ENCODE measurements at places on chromosomes 2 and 18.

DNA sequence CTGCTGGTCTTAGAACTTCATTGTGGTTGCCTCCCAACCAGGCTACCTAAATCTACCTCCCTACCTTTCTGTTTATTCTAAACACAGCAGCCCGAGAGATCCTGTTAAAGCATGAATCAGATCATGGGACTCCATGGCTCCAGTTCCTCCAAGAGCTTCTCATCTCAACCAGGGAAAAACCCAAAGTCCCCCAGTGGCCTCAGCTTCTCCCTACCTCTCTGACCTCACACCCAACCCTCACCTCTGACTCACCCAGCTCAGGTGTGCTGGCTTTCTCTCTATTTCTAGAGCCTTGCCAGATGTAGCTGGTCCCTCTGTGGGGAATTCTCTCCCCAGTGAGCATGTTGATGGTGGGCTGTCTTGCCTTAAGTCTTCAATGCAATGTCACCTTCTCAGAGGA, 93.8 kb upstream of the COPS8 start:
- no peak for DNase-seq

DNA sequence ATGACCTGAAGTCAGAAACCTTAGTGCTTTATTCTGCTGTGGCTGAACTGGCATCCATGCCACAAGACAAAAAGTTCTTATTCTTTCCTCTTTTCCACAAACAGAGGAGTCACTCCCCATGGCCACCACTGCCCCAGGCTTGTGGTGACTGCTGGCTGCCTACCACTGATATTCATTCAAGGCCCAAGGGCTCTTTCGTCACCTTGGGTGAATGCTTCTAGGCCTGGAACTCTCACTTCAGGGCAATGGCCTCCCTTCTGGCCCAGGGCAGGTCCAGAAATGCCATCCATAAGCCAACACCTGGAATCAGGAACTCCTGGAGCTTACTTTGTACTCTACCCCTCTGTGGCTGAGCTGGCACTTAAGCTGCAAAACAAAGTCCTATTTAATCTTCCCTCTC, 109.8 kb downstream of the NAT8 start:
- DNase-seq: no peak

DNA sequence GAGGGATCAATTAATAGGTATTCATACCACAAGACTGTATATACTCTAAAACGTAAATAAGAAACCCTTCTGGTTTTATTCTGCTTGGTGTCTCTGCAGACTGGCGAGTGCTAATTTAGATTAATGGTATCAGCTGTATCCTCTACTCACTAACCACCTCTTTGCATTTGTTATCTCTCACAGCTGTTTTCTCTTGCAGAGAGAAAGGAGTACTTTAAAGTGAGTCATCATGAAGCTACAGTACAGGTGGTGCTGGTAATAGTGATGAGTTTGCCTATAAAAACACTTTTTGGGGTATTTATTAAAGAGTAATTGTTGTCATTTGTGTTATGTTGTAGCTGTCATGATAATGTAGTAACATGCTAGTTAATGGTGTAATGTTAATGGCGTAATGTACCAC, 147.7 kb downstream of the NETO1 start:
- DNase-seq: no peak

GRCh38 chr18:74234326-74235171, 57.2 kb downstream of the CYB5A start:
- peak; percentile 61 for DNase-seq

DNA sequence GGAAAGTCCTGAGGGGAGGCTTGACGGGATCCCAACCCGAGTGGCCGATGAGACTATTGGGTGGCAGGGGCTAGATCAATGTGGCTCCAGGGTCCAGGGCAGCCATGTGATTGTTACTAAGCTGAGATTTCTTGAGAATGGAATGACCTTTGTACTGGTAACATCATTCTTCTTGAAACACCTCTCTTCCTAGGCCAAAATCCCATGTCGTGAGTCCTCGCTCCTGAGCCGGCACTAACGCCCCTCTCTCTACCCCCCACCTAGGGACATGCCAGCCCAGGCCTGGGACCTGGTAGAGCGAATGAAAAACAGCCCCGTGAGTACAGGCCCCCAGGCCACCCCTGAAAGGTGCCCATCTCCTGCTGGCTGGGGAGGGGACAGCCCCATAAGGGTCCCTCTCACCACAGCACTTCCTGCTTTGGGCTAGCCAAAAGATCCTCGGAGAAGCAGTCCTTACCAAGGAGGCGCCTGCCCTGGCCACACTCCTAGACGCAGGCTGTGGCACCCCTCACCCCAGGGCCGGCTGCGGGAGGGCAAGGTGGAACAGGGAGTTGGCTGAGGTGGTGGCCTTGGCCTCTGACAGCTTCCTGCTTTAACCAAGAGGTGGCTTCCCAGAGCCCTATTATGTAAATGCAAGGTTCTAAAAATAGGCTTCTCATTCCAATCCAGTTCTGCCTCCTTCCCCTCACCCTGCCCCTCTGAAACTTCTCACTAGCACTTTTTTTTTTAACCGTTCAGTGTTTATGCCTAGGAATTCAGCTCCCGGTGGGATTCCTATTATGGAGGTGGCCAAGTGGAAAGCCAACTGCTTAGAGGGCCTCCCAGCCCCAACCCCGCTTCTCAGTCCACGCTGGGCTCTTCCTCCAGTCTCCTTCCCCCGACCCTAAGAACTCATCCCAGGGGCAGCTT, 126.6 kb upstream of the PPP1CB start:
- peak; percentile 70 for DNase-seq

DNA sequence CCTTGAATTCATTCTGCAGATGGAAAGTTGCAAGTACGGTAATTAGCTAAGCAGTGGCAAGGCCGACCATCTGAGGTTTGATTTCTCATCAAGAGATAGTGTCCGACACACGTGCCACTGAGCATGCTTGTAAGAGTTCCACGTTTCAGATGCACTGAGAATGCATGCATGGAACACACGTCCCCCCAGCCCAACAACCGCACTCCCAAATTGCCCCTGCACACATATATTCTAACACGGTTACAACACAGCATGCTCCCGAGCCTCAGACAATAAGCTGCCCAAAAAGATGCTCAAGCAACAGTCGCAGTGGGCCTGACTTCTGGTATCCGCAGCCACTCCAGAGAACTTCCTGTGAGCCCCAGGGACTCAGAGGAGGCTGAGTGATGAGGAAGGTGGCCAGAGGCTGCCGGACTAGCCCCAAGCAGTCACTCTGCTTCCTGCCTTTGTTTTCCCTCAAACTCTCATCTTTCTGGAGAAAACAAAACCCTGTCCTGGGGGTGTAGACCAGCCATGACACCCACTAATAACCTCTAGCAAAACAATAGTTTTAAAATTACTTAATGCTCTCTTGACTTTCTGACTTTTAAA, 204.0 kb downstream of the TGIF1 start:
- DNase-seq: no peak

DNA sequence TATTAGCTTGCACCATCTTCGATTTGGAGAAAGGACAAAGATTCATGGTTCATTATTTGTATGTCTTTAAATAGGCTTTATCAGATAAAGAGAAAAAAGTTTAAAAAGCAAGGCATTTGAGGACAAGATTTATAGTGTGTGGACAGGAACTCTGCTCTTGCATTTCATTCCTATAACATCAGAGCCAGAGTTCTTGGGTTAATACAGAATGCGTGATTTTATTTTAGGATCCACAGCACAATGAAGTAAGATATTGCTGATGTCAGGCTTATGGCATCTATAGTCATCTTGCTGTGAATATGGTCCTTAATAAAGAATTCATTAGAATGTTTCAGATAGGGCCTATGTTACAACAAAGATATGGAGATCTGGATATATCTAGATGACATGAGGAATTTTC, 19.7 kb downstream of the RASGRP3 start:
- DNase-seq: no peak

DNA sequence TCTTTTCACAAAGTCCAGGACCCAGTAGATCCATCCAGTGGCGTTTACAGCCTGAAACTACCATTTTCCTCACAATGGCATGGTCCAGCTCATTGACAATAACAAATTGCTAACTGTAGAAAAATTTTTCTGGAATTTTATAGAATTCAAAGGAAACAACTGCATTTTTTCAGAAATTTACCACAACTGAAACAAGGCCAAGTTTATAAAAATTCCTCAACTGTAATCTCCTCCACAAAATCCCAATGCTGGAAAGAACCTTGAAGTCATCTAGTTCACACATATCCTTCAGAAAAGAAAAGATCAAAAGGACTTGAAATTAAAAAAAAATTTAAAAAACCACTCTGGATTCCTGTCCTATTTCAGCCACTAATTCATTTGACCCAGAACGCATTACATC, 226.0 kb upstream of the CTAGE1 start:
- no peak for DNase-seq

DNA sequence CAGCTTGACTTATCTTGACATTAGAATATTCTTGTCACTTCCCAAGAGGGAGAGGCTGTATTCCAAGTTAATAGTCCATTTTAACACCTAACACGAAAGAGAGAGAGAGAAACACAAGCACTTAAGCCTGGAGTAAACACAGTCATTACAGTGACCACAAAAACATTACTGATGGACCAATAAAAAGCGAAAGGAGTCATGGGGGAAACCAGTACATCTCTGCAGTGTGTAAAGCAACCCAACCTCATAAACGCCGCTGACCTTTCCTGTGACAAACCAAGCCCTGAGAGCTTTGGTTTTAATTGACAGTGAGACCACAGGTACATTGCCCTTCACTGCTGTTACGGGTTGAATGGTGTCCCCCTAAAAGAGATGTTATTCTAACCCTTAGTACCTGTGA, 78.3 kb downstream of the SMAD4 start:
- DNase-seq: no peak

GRCh38 chr18:57587098-57587661, 678 bp upstream of the FECH start:
- DNase-seq: no peak

- no peak for DNase-seq
Measured at GRCh38 chr2:186498834-186499233, 12.8 kb downstream of the ZC3H15 start.

DNA sequence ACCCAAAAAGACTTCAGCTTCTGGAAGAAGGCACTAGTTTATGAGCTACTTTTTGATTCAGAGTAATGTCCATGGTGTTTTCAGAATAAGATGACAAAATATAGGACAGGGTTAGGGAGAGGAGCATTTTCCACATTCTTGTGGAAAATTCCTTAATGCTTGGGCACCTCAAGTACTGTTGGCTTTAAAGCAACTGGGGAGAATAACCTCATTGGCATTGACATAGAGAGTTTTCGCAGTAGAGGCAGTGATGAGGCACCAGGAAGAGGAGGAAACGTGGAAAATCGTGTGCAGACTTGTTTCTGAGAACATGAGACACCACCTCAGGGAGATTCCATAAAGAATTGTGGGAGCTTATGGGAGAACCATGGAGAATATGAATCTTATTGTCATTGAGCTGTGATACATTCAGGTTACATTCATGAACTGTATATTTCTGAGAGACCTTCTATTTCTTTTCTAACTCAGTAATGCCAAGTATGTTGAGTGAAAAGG, 929.0 kb upstream of the NRXN1 start:
- no peak for DNase-seq

GRCh38 chr2:29627279-29627711, 294.1 kb downstream of the ALK start:
- no peak for DNase-seq

- DNase-seq: no peak
Measured at GRCh38 chr18:59055345-59056032, 84.2 kb upstream of the SEC11C start.

GRCh38 chr2:43210125-43210466, 16.3 kb downstream of the ZFP36L2 start:
- DNase-seq: no peak

GRCh38 chr2:136236019-136236418, 118.1 kb upstream of the CXCR4 start:
- no peak for DNase-seq

- no peak for DNase-seq
Measured at GRCh38 chr2:136436936-136437335, 319.0 kb upstream of the CXCR4 start.

- no peak for DNase-seq
Measured at GRCh38 chr2:226932443-226932842, 96.6 kb downstream of the RHBDD1 start.

DNA sequence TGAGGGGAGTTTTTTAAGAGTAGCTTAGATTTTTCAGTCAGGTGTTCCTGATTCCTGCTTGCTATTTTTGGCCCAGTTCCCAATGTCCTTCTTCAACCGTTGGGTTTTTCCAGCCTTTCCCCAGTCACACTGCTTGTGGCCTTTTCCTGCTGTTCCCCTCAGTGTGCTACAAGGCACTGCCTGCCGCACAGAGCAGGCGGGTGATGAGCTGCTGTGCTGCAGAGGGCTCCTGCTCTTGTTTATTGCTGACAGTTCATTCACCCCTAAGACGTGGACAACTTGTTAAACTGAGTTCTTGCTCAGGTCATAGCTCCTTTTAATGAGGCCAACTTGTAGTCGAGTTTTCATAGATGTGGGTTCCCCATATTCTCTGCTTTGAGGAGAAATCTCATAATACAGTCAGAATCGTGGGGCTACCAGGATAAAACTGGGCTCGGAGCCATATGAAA, 20.6 kb downstream of the EIF4E2 start:
- DNase-seq: no peak

DNA sequence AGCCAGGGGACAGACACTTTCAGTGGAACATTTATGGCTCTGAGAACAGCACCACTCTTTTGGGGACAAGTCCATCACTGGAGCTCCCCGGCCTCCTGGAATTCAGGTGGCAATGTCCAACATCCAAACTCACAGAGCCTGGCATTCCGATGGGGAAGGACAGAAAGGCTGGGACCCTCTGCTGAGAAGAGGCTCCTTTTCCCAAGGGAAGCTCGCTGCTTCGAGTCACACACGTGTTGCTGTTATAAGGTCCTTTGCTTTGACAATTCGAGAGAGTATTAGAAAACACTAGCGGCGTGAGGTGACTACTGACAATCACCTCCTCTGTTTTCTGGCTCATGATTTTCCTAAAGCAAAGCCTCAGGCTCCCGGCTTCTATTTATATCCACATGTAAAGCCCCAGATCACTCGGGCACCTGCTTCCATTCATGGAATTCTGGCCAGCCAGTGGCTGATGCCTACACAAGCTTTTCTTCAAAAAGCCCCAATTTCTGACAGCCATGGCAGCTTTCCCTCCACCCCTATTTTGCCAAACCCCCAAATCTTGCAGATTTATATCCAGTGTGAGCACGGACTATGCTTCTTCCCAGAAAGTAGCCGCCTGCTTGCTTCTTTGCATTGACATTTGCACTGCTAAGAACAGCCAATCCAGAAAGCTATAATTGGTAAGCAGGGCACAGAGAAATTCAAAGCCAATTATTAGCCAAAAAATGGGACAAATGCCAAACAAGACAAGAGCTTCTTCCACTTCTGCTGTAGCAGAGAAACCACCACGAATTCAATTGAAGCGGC, 67.3 kb downstream of the NDUFA10 start:
- DNase-seq: no peak

- no peak for DNase-seq
Measured at GRCh38 chr2:70835643-70836042, at the start of gene CD207. TSS of gene CD207 (minus strand) at chr2:70835816. CDS start at chr2:70835776, 40 bp downstream.

GRCh38 chr2:120350080-120350479, 4.1 kb downstream of the INHBB start:
- DNase-seq: no peak

DNA sequence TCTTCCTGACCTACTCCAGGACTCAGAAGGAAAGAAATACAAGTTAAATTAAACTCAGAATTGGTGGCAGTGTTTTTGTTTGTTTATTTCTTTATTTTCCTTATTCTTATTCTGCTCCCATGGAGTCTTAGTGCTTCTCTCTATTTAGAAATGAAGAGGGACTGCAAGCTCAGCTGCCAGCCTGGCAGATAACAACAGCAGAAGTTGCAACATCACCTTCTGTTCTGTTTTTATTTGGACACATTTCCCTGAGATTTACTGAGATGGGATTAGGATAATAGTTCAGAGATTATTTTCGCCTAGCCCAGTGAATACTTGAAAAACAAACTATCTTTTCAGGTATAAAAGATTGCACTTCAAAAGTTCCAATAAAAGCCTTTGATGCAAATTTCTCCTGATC, 70.4 kb upstream of the DTNA start:
- DNase-seq: no peak

GRCh38 chr2:1818404-1818803, 74.1 kb upstream of the PXDN start:
- DNase-seq: no peak
